ENCODE measurements at places on chromosomes 11 and 22.

GRCh38 chr11:133745791-133746190 lies 99.5 kb downstream of the SPATA19 start:
- DNase-seq = no peak

DNA sequence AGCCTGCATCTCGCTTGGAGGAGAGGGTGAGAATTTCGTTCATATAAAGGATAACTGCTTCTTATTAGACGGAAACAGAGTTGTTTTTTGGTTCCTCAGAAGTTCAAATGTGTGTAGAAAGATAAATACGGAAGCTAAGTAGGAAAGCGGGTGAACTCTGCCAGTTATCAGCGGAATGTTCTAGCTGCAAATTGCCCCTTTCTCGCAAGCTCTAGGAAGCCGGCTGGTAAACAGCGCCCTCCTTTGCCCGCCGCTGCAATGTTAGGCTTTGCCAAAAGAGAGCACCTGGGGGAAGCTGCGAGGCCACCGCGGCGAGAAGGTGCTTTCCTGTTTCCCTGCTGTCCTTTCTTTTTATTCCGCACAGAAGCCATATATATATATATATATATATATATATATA lies 67.0 kb downstream of the IGLL5 start:
- no peak for DNase-seq

- no peak for DNase-seq
These were observed 51.7 kb upstream of the PAK1 start for GRCh38 chr11:77525455-77526091.

DNA sequence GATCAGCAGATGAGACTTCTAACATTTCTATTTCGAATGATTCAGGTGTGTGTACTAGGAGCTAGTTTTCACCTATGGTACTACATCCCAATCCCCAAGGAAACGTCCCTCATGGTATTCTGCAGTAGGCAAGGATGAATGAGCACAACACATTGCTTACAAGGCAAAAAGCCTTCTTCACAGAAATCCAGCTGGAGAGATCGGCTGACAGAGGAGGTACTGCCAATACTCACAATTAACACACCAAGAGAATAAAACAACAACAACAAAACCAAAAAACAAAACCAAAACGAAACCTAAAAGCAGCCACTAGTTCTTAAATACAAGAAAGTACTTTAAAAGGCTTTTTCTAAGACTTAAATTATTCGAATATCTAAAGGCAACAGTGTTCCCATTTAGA lies 101.4 kb downstream of the PICALM start:
- no peak for DNase-seq

GRCh38 chr11:32068134-32068870 lies 22.6 kb upstream of the RCN1 start:
- no peak for DNase-seq

DNA sequence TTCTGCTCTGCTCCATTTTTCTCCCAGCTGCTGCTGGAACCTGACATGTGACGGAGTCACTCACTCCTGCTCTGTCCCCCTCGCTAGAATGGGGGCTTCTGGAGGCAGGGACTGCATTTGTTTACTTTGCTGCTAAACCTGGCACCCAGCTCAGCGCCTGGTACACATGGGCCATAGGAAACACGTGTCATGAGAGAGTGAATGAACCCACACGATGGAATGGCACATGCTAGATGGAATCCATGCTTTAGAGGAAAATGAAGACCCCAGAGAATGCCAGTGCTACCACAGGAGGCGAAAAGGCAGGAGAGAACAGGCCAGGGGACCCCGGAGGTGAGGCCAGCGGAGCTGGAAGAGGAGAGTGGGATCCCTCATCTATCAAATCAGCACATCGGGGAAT lies 160.9 kb downstream of the MPPED1 start:
- DNase-seq = no peak

- no peak for DNase-seq
These were observed 55.8 kb upstream of the RRAS2 start for GRCh38 chr11:14414470-14415461.

GRCh38 chr22:46592390-46592872 lies 27.8 kb upstream of the GRAMD4 start:
- DNase-seq = no peak

Data from AG04449 (cell line).